ENCODE measurements at places on chromosomes 3 and 15.

- no peak for DNase-seq
Observed at GRCh38 chr15:32903591-32904290, 185.9 kb downstream of the GREM1 start.

DNA sequence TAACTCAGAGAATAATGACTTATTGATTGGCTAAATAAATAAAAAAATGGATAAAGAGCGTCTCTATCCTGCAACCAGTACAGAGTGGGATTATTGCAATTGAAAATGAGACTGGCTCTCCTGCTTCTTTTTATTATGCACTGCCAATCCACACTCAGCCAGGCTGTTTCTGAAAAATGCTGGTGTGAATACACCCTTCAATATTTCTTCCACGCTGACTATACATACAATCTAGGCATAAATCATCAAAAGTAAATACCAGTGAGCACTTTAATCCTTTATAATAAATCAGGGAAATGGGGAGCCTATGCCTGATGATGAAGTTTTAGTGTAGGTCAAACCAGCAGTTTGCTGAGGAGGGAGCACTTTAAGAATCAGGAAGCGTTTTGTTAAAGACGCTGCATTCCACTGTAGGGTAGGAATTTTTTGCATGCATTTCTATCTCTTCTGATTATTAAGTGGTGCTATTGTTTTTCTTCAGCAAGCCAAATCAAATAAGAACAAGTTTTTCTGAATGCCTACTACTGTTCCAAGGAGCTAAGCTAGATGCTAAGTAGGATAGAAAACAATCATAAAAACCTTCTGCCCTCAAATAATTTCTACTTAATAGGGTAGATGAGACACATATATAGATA is 781.5 kb downstream of the TBL1XR1 start:
- DNase-seq = no peak

- DNase-seq = peak; percentile 88
Observed at GRCh38 chr3:123066896-123067688, at the start of gene PDIA5. TSS of gene PDIA5 (plus strand) at chr3:123067025. CDS start at chr3:123067165, 140 bp downstream.

GRCh38 chr15:41689834-41690233 is 29.6 kb downstream of the MGA start:
- no peak for DNase-seq

DNA sequence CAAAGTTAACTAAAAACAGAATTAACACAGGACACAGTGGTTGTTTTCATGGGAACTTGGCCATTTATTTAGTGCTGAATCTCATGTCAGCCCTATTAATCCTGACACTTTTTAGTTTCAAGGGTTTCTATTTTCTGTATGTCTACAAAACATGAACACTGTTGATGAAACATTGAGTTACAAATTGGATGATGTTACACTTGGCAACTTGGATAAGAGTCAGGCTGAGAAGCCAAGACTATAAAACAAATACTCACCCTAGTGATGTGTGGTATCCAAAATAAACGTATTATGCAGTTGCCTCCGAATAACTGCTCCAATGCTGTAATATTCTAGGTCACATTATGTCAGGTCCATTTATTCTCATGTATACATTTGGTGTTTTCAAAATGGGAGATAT is 349.6 kb downstream of the ZIC1 start:
- DNase-seq = no peak

DNA sequence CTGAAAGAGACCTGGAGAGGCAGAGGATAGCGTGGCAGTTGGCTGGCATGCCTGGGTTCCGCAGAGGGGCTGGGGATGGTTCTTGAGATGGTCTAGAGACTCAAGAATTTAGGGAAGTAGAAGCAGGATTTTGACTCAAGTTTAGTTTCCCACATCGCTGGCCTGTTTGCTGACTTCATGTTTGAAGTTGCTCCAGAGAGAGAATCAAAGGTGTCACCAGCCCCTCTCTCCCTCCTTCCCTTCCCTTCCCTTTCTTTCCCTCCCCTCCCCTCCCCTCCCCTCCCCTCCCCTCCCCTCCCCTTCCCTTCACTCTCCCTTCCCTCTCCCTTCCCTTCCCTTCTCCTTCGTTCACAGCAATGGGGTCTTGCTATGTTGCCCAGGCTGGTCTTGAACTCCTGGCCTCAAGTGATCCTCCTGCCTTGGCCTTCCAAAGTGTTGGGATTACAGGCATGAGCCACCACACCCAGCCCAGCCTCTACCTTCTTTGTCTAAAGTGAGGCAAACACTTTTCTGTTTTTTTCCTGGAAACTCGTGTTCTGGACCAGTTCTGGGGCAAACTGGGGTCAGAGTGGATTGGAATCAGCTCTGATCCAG is 10.2 kb downstream of the CHRD start:
- no peak for DNase-seq

- DNase-seq = no peak
Observed at GRCh38 chr15:31195871-31196270, 94.3 kb upstream of the TRPM1 start.

DNA sequence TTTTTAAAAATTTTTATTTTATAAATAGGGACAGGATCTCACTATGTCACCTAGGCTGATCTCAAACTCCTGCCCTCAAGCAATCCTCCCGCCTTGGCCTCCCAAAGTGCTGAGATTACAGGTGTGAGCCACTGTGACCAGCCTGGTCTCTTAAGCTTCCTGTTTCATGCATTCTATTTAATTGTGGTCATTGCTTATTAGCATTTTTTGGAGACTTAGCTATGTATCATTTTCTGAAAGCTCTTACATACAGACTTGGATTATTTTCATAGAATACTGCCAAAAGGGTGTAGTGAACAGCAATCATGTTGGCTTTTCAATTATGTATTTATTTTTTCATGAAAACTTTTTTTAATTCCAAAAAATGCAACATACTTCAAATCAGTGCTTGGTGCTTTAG is 51.5 kb upstream of the DCUN1D1 start:
- DNase-seq = no peak

DNA sequence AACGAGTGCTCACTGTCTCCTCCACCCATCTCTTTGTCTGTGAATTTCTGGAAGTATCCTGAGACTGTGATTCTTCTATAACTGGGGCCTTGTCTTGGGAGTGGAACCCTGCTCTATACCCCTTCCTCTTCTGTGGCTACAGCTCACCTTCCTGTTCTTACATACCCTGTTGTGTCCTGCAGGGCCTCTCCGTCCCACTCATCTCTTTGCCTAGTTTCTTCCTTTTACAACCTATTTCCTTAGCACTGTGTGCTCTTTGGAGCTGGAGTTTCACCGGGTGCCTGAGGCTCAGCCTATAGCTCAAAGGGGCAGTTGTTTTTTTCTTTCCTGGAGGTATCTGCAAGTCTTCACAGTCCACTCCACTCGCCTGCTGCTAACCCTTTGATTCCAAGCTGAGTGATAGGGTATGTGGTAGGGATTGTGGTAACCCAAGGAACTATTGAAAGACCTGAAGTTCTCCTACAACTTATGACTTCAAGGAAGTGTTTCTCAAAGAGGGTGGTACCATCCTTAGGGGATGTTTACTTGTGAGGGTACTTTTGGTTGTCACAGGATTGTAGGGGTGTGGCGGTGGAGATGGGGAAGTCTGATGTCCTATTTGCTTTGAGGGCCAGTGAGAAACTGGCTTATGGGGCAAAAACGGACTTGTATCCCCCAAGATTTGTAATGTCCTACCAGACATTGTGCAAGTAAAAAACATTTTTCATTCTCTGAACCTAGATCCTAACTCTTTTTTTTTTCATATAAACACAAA is 66.6 kb upstream of the ARL8B start:
- no peak for DNase-seq

DNA sequence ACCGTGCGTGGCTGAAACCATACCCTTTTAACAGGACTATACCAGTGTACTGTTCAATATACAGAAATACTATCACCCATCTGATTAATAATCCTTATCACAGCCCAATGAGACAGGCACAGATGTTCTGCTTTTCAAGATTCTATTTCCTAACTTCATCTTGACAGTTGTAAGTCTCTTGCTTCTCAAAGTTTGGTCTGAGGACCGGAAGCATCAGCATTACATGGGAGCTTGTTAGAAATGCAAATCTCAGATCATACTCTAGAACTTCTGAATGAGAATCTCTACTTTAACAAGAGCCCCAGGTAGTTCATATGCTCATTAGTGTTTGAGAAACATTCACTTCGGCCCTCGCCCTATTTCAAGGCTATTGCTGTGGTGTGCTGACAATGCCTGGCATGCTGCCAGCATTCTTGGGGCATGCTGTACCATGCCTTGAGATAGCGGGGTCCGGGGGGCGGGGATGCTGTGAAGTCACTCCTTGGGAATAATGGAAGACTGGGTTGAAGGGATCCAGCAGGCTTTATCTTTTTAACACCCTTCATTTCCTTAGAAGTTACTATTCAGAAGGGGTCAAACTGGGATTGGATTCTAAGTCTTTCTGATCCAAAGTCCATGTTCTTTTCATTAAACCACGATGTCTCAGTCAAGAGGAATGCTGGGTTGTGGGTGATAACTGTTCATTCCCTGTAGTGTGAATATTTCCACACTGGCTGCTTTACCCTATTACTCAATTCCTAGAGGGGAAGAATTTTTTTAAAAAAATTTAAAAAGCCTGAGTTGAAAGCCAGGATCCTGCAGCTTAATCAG is 194.7 kb downstream of the LPP start:
- DNase-seq = no peak

All from type B pancreatic cell (in vitro differentiated cells).